ENCODE measurements at places on chromosomes 5 and 9. TPM values are rescaled to one million over a fixed set of nuclear protein-coding genes. Genes with fewer than 3 reads are reported as not detected.

ADAMTS16 gene
- not detected for total RNA-seq

DNA sequence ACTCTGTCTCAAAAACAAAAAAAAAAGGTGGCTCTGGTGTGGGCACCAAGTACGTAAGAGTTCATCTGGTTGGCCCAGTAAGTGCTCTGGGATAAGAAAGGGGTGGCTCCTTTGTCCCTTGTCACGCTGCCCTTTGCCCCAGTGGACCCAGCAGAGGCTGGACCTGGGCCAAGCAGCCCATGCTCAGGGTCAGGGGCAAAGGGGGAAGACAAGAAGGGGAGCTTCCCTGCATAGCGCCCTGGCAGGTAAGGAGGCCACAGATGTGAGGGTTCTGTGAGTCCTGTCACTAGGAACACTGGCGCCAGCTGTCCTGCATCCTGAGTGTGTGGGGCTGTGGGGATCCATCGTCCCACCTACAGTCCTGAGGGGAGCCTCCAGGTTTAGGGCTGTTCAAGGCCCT is 65.3 kb downstream of the GADD45G start:
- no peak overlapping the region for H3K27ac ChIP-seq
- no peak overlapping the region for H3K4me3 ChIP-seq
- H3K27me3 ChIP-seq, result no peaks in the 10 kb centered on the region
- H3K36me3 ChIP-seq, result no peaks in the 10 kb centered on the region

GNA14 gene
- 4.7 TPM for total RNA-seq

GRCh38 chr9:91117959-91118703 is 243.6 kb downstream of the AUH start:
- no peaks in the 10 kb centered on the region for H3K27me3 ChIP-seq
- peak overlapping the region; percentile 78 for H3K27ac ChIP-seq
- peak; percentile 93 for DNase-seq

GRCh38 chr9:5876711-5877110 is 14.0 kb upstream of the MLANA start:
- H3K4me3 ChIP-seq, result no peak overlapping the region
- no peak for DNase-seq
- no peaks in the 10 kb centered on the region for H3K27me3 ChIP-seq
- no peaks in the 10 kb centered on the region for H3K36me3 ChIP-seq

FBN2 gene
- 5.4 TPM for total RNA-seq

TMEM215 gene
- total RNA-seq, result 0.06 TPM

DNA sequence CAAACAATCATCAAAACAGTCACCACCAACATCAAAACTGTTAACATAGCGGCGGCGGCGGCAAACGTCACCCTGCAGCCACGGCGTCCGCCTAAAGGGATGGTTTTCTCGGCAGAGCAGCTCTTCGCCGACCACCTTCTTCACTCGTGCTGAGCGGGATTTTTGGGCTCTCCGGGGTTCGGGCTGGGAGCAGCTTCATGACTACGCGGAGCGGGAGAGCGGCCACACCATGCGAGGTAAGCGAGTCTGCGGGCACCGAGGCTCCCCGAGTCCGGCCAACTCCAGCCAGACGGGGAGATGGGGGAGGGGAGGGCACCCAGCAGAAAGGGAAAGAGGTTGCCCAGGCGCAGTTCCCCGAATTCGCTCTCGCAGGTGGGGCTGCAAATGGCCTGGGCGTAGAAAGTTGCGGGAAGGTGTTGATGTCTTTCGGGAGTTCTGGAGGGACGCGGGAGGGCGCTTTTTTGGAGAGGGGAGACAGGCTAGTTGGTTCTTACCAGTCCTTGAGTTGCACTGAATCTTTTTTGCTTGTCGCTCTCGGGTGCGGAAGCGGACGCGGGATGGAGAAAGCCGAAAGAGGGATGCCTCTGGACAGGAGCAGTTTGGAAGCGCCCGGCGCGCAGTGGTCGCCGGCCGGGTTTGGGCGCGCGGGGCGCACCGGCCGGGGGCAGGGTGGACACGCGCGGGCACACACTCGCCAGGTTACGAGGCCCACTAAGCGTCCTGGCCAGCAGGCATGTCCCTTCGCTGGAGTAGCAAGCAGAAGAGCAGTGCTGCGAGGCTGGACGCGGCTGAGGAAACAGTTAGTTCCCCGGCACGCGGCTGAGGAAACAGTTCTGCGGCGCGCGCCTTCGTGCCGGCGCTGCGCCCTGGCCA is 849 bp downstream of the RORB start:
- peak overlapping the region; percentile 66 for H3K4me3 ChIP-seq
- H3K27me3 ChIP-seq, result no peaks in the 10 kb centered on the region
- H3K27ac ChIP-seq, result no peak overlapping the region
- no peak for DNase-seq

- H3K36me3 ChIP-seq, result no peaks in the 10 kb centered on the region
- peaks cover 78% of the 10 kb centered on the region for H3K4me1 ChIP-seq
- no peak overlapping the region for H3K27ac ChIP-seq
- DNase-seq, result no peak
- H3K27me3 ChIP-seq, result peaks cover 87% of the 10 kb centered on the region
Measured at GRCh38 chr9:130663258-130663976, 977 bp upstream of the PRDM12 start.

LCN2 gene
- total RNA-seq, result not detected

TLR4 gene
- total RNA-seq, result 46.7 TPM

COL27A1 gene
- total RNA-seq, result 1.8 TPM

GRCh38 chr9:133476941-133477340 is 2.0 kb downstream of the SLC2A6 start:
- H3K27ac ChIP-seq, result no peak overlapping the region
- H3K27me3 ChIP-seq, result no peaks in the 10 kb centered on the region
- no peak overlapping the region for H3K4me3 ChIP-seq
- peaks cover 24% of the 10 kb centered on the region for H3K36me3 ChIP-seq

GRCh38 chr9:35728041-35728971 is 3.7 kb downstream of the TLN1 start:
- peaks cover 24% of the 10 kb centered on the region for H3K36me3 ChIP-seq
- peaks cover 70% of the 10 kb centered on the region for H3K4me1 ChIP-seq
- peak overlapping the region; percentile 99 for H3K27ac ChIP-seq
- DNase-seq, result peak; percentile 96

CFAP77 gene
- not detected for total RNA-seq

- peak overlapping the region; percentile 55 for H3K27ac ChIP-seq
- H3K4me1 ChIP-seq, result peaks cover 22% of the 10 kb centered on the region
- DNase-seq, result no peak
- peaks cover 18% of the 10 kb centered on the region for H3K36me3 ChIP-seq
- H3K4me3 ChIP-seq, result no peak overlapping the region
Measured at GRCh38 chr9:114371973-114372917, 15.5 kb downstream of the AKNA start.

SLC23A1 gene
- total RNA-seq, result not detected

GFI1B gene
- total RNA-seq, result not detected

- H3K27ac ChIP-seq, result no peak overlapping the region
- H3K4me1 ChIP-seq, result no peaks in the 10 kb centered on the region
- DNase-seq, result no peak
- no peaks in the 10 kb centered on the region for H3K27me3 ChIP-seq
- H3K4me3 ChIP-seq, result no peak overlapping the region
Measured at GRCh38 chr9:118568704-118569103, 800.5 kb downstream of the BRINP1 start.

GRCh38 chr5:179755022-179755421 is 22.4 kb downstream of the MAML1 start:
- H3K27me3 ChIP-seq, result no peaks in the 10 kb centered on the region
- peaks cover 58% of the 10 kb centered on the region for H3K4me1 ChIP-seq

- no peaks in the 10 kb centered on the region for H3K27me3 ChIP-seq
- peaks cover 19% of the 10 kb centered on the region for H3K36me3 ChIP-seq
- H3K4me3 ChIP-seq, result no peak overlapping the region
- H3K4me1 ChIP-seq, result peaks cover 14% of the 10 kb centered on the region
- no peak for DNase-seq
Measured at GRCh38 chr5:14757850-14758249, 93.3 kb downstream of the OTULIN start.

DNA sequence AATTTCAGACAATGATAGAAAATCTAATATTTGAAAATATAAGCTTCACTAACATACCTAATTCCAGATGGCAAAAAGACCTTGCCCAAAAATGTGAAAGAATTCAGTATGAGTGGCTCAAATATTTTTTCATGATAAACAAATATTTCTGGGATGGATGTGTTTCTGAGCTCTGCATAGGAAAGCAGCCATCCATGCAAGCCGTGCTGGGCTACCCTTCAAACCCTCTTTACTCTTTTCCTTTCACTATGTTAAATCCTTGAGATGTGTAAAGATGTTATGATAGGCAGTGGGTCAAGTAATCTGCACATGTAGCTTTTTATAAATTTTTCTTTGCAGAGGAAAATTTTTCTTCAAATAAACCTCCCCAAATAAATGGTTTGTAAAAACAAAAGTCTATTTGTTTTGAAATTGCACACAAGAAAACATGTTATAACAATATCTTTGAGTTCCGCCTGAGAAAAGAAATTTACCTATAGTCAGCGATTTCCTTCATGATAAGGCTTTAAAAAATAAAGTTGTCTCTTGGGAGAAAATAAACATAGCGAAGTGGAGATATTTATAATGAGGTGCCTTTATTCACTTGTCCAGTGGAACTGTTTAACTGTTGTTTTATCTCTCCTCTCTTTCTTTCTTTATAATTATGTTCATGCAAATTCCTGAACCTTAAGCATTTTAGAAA is 154.3 kb upstream of the PITX1 start:
- no peak overlapping the region for H3K27ac ChIP-seq
- H3K4me3 ChIP-seq, result no peak overlapping the region
- no peaks in the 10 kb centered on the region for H3K27me3 ChIP-seq
- DNase-seq, result no peak
- peaks cover 4% of the 10 kb centered on the region for H3K4me1 ChIP-seq

FOXE1 gene
- not detected for total RNA-seq
